Brain (organoid and tissue), 16 donors: ENCODE measurements at places on chromosomes 7 and 10.

DNA sequence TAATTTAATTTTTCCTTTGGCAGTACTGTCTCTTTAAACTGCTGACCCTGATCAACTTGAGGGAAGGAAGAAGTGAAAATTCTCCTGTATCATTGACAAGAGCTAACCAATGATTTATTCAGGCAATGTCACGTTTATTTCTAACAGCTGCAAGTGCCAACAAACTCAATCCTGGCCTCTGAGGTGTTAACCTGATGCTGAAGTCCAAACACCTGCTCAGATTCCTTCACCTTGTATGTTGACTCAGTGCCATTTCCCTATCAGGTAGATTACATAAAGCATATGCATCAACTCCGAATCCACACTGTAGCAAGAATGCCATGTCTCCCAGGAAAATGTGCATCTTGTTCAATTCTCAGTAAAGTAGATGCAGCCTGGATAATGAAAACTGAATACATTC lies 820.0 kb downstream of the XPNPEP1 start:
- no peak for DNase-seq

DNA sequence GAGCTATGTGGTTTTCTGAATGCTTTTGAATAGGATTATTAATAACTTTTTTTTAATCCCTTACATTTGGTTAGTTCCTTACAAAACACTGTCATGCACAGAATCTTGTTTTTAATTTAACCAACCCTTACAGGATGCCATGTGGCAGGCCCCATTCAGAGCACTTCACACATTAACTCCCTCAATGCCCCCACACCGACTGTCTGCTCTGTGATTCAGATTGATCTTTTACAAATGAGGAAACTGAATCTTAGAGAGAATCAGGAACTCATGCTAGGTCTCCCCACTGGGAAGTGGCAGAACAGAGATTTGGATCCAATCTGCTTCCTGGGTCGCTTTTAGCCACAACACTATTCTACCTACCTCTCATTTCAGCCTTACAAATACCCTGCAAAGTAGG lies 195.8 kb upstream of the NPVF start:
- no peak for DNase-seq

DNA sequence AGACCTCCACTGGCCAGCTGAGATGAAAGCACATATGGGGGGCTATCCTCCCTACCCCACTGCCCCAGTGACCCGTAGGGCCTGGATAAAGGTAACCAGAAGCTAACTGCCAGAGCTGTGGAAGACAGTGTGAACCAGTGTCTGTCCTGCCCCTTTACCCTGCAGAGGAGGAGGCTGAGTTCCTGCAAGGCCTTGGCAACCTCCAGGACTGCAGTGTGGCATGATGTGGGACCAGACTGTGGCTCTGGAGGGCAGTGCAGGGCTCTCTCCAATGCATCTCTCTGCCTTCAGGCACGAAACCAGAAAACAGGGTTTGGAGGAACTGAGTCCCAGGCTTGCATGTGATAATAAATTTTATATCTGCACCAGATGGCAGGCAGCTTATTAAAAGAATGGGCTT lies 93.1 kb downstream of the EPC1 start:
- DNase-seq = no peak

DNA sequence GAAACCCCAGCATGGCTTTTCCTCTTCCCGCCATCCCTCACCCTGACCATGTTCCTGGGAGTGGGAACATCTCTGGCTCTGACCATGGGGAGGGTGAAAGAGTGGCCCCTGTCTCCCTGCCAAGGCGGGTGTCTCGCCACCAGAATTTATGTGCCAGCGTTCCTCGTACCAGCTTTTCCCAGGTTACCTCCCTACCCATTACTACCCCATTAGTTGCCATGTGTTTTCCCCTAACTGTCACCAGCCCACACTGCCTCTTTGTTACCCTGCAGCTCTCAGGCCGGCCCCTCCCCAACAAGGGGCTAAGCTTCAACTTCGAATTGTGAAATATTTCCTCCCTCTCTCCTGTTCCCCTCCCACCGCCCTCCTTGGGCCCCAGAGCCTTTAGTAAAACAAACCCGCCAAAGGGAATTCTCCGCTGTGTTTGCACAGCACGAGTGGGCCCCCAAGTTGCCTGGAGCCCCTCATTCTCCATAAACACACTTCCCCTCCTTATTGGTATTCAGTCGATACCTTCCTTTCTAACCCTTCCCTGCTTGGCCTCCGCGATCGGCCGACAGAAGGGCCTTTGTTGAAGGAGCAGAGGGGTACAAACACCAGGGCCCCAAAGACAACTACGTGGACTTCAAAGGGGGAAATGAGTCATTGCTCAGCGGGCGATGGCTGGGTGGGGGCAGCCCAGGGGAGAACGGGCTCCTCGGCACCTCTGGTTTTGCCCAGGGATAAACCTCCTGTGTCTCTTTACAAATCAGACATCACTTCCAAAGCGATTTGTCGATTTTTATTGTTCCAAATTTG lies 45.5 kb downstream of the SLIT1 start:
- peak; percentile 76 for DNase-seq
